ENCODE measurements at places on chromosomes 2 and 18. TPM values are rescaled to one million over a fixed set of nuclear protein-coding genes. Genes with fewer than 3 reads are reported as not detected.

DNA sequence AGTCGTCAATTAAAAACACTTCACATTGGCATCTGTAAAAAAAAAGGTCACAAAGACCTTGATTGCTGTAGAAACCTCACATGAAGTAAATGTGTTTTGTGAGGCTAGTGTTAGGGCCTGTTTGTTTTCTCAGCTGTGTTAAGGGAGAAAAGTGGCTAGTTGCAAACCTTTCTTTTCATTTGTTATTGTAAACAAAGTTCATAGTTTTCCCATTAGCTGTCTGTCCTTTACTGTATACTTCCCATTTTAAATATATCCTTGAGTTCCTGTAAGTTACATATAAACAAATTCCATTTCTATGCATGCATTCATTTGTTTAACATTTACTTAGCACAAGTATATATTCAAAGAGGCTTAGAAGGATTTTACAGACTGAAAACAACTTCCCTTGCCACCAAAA, 1250.2 kb downstream of the LRP1B start:
- no peak for DNase-seq

- DNase-seq: no peak
These were observed 401.0 kb downstream of the SETBP1 start for GRCh38 chr18:45081566-45082181.

GRCh38 chr2:118255771-118256372, 167.6 kb downstream of the INSIG2 start:
- no peak for DNase-seq

DNA sequence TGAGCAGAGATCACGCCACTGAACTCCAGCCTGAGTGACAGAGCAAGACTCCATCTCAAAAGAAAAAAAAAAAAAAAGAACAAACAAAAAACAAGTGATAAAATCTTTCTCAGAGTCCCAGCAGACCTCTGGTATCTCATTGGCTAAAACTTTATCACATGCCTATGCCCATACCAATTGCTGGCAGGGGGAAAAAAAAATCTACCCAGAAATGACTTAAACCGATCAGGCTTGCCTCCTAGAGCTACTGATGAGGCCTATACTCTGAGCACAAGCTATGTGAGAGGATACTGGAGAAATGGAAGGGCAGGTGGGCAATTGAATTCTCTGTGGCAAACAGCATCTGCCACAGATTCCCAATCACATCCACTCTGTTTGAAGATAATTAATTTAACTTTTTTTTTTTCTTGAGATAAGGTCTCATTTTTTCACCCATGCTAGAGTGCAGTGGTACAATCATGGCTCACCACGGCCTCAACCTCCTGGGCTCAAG, 49.0 kb downstream of the FBXO36 start:
- DNase-seq: no peak

- no peak for DNase-seq
These were observed 48.5 kb downstream of the ZNF516 start for GRCh38 chr18:76446321-76447257.

GRCh38 chr2:132503701-132504100, 87.1 kb downstream of the GPR39 start:
- no peak for DNase-seq

DNA sequence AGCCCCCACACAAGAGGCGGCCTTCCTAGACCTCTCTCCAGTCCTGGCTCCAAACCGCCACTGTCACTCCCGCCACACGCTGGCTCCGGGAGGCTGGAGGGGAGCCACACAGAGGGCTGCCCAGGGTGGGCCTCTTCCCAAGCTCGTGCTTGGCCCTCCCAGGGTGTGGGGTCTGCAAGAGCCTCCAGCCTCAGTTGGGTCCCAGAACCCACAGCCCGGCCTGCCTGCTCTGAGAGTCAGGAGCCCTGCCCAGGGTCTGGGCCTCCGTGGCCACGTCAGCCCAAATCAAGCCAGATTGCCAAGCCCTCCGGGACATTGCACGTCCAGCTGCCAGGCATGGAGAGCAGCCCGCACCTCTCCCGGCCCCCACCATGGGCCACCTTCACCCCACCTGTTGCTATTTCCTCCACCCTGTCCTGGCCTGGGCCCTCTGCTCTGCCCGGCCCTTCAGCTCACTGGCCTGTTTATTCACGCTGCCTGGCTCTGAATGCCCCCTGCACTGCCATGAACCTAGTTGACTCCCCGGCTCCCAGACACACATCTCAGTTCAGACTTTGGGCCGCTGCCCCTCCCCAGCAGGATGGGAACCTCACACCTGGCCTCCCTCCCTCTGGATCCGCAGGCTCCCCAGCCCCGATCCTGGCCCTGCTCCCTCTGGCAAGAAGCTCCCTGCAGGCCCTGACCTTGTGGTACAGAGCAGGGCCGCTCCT, 61.0 kb downstream of the BIN1 start:
- DNase-seq: no peak

DNA sequence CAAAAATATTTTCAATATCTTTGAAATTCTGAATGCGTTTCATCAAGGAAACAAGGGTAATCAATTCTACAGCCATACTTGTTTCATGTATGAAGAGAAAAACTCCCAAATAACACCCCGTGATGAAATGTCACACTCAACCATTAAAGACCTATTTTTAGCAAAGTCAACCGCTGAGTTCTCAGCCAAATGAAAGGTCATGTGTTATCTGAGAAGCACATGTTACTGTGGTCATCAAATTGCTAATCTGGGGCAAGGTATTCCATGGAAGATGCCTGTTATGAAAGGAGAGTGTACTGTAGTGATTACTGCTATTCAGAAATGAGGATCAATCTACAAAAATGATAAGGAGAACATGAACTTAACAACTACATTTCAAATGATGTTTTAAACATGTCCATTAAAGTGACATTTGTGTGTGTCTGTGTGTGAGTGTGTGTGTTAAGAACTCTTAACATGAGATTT, 126.7 kb downstream of the BCL2 start:
- DNase-seq: no peak

- DNase-seq: no peak
These were observed 74.5 kb downstream of the TWIST2 start for GRCh38 chr2:238922435-238922834.

- DNase-seq: no peak
These were observed 655.2 kb downstream of the EPHA4 start for GRCh38 chr2:220916931-220917330.

DNA sequence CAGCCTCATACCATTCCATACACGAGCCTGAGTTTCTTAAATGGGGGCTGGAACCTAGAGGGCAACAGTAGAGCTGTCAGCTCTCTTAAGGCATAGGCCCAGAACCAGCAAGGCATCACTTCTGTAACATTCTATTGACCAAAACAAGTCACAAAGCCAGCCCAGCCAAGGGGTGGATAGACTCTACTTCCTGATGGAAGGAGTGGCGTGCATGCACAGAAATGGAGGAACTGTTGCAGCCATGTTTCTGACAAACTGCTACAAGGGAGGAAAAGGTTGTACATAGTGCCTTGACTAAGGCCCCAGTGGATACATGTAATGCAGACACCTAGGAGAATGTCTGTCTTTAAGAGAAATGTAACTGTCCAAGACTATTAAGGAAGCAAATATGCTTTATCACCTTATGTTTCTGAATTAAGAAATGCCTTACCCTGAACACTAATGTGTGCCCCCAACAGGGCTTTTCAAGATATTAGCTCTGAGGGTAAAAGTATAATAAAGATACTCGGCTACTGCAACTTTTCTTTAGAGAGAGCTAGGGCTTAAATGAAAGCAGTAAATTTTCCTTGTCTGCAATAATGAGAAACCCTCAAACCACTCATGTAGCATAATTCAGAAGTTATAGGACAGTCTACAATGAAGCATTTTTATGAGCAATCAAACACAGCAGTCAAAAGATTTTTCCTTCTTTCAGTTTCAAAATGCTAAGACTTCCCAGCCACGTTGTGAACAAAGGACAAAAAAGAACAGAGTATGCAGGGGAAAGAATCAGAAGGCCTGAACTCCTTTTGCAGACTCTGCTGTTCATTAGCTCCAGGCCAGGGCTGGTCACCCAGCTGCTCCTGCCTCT, 35.1 kb upstream of the CDC42EP3 start:
- no peak for DNase-seq

GRCh38 chr2:46411245-46411641, 68.1 kb upstream of the TMEM247 start:
- DNase-seq: no peak

DNA sequence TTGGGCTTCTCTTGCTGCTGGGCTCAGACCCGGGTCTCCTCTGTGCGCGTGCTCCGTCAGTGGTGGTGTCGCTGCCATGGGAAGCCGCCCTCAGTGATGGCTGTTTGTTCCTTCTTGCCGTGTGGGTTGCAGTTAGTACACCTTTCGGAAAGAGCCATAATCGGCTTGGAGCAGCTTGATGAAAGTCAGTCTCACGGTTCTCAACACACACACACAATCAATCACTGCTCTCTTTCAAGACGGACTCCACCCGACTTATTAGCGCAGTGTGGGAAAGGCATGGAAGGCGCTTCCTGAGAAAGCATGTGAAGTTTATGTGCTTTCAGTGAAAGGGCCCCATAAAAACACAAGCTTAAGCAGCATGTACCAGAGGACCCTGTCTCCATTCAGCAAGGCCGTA, 64.1 kb downstream of the SOX11 start:
- no peak for DNase-seq

DNA sequence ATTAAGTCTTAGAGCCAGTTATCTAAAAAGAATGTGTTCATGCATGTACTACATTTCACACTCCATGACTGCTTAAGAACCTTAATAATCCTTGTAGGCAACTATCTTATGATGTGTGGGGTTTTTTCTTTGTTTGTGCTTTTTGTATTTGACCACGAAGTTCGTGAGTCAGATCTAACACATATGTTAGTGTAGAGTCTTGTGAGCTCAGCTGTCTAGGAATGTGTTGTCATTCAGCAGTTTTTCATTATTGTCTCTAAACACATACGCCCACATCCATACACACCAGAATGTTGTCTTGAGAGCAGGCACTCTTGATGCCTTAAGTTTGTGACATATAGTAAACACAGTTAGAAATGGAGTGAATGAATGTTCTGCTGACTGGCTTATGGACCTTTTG, 38.4 kb downstream of the CAB39 start:
- no peak for DNase-seq

GRCh38 chr2:136004965-136005364, 19.5 kb upstream of the DARS1 start:
- no peak for DNase-seq

GRCh38 chr2:105307550-105307949, 22.0 kb downstream of the TGFBRAP1 start:
- DNase-seq: no peak

GRCh38 chr2:172856606-172857005, 121.0 kb downstream of the RAPGEF4 start:
- no peak for DNase-seq

- DNase-seq: no peak
These were observed 21.1 kb upstream of the MALT1 start for GRCh38 chr18:58649966-58650816.

DNA sequence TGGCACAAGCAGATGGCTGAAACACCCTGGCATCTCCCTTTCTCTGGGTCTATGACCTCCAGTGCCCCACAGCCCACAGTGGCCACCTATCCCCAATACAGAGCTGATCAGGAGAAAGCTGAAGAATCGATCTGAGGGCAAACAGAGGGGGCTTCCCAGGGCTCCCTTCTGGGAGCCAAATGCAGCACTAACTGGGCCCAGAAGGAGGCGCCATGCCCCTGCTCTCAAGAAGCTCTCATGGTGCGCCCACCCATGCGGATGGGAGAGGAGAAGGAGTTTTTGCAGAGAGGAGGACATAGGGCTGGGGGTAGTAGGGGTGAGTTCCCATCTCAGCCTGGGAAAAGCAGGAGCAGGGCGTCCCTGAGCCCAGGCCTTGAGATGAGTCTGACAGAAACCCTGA, 787.3 kb upstream of the RAB6C start:
- DNase-seq: no peak

ANKRD62 gene
- not detected for total RNA-seq

KLHL14 gene
- total RNA-seq: not detected

HOXD13 gene
- not detected for total RNA-seq

TMEFF2 gene
- total RNA-seq: not detected

NT5DC4 gene
- not detected for total RNA-seq

FEV gene
- total RNA-seq: not detected

CXCR1 gene
- total RNA-seq: not detected

THUMPD2 gene
- 17.4 TPM for total RNA-seq

SLC23A3 gene
- not detected for total RNA-seq

B3GNT7 gene
- 0.18 TPM for total RNA-seq

Data from G401 (cell line).